ENCODE measurements at places on chromosomes 4 and X.

DNA sequence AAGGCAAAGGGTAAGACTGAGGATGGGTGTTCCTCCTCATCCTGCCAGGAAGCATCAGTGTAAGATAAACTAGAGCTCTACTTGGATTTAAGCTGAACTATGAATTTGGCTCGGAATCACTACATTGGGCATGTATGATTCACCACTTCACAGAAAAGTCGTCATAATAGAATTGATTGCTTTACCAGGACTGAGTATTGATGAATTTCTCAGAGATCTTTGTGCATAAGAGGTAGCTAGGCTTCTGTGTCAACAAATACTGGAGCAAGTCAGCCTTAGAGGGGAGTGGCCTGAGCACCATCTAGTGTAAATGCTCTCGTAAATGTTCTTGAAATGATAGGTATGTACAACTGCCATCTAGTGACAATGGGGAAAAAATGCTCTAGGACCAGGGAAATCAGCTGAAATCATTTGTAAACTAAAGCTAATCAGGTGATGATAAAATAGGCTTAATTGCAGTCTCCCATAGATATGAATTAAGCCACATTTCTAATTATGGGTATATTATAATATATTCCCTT, 309.5 kb upstream of the FMR1 start:
- no peak for DNase-seq

- DNase-seq: peak; percentile 33
Observed at GRCh38 chr4:17511509-17511949, 361 bp downstream of the QDPR start.

DNA sequence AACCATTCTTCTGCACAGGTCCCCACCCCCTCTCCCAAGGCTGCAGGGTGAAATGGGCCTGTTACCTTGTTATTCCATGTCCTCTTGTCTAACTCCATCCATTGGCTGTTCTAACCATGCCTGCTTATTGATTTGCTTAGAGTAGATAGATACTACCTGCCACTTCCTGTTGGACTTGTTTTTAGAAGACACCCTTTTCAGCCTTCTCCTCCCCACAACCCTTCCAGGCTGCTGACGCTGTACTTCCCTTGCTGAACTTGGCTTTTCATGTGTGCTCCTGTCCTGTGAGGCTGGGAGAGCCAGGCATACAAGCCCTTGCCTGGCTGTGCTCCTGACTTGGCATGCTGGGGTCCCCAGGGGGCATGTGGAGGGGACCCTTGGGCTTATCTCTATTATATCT, 81.9 kb downstream of the AASDH start:
- DNase-seq: no peak

DNA sequence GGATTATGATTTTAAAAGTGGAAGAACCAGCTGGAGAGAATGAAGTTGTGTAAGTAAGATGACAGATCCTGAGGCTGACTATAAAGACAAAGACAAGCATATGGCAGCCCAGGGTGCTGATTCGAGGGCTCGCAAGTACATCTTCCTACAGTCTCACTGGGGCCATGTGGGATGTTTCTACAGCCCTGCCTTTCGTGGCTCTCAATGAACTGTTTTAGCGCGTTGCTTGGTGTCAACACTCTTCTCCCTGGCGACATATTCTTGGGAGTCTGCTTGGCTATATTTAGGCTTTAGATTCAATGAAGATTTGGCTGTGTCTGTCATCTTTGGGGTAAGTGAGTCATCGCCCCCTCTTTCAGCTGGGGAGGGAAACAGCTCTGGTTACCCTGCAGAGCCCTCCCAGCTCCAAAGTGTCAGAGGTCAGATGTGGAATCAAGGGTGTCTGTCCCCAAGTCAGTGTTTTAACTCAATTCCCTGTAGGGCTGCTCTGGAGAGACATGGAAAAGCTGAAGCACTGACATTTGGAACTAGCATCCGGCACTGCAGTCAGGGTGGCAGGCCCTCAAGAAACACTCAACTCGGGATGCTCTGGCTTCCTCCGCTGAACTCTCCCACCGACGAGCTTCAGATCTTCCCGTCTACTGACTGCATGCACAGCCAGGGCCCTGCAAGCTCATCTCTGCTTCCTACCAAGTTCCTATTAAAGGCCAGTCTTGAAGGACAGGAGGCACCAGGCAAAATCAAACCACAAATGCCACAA, 65.7 kb downstream of the GATB start:
- DNase-seq: no peak

GRCh38 chr4:1209821-1210220, 37.4 kb upstream of the SPON2 start:
- no peak for DNase-seq

All from stimulated activated CD8-positive, alpha-beta memory T cell treated with anti-CD3 and anti-CD28 coated beads, Interleukin-2, amount 100 ng/mL, for 48 hours (primary cell).